ENCODE measurements at places on chromosomes 13 and 19.

- DNase-seq, result no peak
Measured at GRCh38 chr19:42794765-42795164, 29.3 kb upstream of the PSG8 start.

DNA sequence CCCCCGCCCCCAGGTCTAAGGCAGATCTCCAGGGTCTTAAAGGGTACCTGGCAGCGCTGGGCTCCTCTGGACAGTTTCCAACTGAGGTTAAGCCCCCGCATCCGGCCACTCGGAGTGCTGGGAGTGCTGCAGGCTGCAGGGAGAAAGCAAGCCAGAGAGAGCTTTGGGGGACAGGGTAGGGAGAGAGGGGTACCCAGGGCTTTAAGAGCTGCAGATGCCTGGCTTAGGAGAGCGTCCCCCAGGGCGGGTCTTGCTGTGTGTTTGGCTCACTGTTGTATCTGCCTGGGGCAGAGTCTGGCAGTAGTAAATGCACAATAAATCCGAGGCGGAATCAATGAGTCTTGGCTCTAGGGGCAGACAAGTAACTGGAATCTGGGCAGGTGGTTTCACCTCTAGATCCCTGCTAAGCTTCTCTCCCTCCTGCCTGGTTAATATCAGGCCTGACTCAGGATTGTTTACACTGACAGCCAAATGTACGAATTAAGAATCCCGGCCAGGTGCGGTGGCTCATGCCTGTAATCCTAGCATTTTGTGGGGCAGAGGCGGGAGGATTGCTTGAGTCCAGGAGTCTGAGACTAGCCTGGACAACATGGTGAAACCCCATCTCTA is 798 bp upstream of the COX6B2 start:
- DNase-seq, result no peak

DNA sequence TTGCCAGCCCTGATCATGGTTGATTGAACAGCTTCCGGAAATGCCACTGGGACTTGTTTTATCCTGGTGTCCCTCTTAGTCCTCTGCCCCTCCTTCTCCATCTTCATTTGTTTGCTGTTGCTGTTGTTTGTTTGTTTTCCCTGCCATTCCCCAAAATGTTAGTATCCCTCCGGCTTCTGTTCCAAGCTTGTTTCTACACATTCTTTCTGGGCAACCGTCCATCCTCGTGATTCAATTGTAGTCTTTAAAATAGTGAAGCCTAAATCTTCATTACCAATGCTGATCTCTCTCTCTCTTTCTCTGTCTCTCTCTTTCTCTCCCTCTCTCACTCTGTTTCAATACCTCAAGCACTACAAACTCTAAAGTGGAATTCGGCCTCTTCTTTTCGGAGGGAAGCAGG is 649.3 kb upstream of the ARGLU1 start:
- DNase-seq, result no peak

GRCh38 chr13:106786006-106786563 is 218.1 kb upstream of the ARGLU1 start:
- no peak for DNase-seq

- DNase-seq, result no peak
Measured at GRCh38 chr19:45448887-45449299, 18.9 kb upstream of the FOSB start.

GRCh38 chr19:16268676-16269319 is 55.8 kb upstream of the KLF2 start:
- DNase-seq, result no peak

DNA sequence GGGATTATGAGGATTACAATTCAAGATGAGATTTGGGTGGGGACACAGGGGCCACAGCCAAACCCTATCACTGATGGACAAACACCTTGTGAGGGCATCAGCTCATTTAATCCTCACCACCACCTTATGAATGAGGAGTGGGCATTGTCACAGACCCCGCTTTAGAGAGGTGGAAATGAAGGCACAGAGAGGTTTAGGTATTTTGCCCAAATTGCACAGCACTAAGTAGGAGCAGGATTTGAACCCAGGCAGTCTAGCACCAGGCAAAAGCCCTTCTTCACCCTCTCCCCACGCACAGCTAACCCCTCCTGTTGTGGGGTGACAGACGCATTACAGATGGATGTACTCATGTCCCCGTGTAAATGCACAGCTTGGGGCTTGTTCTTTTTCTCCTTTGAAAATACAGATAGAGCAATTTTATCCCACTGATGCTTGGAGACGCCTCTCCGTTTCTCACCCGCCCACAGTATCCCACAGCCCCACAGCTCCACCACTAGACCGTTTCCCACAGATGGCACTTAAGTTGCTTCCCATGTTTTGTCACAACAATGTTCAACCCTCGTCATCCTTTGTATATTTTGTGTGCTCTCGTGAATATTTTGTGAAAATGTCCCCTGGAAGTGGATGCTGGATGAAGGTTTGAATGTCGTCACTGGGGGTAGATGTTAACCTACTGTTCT is 48.2 kb downstream of the ANKRD10 start:
- no peak for DNase-seq

DNA sequence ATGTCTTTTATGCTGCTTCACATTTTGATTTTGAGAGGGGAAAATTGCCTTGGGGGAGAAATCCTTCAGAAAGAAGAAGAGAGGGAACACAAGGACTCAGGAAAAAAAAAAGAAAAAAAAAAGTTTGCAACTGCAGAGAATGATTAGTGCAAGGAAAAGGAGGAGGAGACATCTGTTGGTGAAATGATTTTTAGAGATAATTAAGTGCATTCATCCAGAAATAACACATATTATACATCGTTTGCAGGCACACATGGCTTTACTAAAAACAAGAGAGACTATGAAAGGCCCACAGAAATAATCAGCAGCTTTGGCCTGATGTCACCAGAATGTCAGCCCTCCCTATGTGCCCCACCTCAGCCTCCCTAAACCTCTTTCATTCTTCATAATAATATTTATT is 1058.2 kb downstream of the PCDH9 start:
- DNase-seq, result no peak

GRCh38 chr13:19952850-19953249 is 5.7 kb upstream of the ZMYM2 start:
- DNase-seq, result no peak

GRCh38 chr13:87661471-87661870 is 9.7 kb upstream of the SLITRK5 start:
- DNase-seq, result no peak

GRCh38 chr13:74039667-74040066 is 94.5 kb downstream of the KLF12 start:
- no peak for DNase-seq

GRCh38 chr19:35404879-35405622 is 34.2 kb downstream of the GPR42 start:
- no peak for DNase-seq
